CD4-positive, alpha-beta T cell (primary cell): ENCODE measurements at places on chromosomes 11 and 22. TPM values are rescaled to one million over a fixed set of nuclear protein-coding genes. Genes with fewer than 3 reads are reported as not detected.
A peak's percentile ranks its signal among the peaks of the same experiment; 100 is the strongest.

DNA sequence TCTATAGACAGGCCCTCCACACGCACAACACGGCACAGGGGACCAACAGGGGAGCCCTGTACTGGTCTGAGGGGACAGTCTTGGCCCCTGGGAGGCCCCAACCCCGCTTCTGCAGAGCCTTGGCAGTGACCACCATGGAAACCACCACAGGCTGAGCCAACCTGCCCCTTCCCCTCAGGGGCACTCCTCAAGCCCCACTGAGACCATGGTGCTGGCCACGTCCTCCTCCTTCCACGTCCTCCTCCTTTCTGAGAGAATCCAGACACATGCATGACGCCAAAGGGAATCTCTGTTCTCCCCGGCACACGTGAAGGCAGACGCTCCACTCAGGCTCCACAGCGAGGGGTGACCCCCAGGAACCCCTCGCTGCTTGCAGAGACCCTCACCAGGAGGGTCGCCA is 2.7 kb downstream of the BRD1 start:
- DNase-seq: no peak

DNA sequence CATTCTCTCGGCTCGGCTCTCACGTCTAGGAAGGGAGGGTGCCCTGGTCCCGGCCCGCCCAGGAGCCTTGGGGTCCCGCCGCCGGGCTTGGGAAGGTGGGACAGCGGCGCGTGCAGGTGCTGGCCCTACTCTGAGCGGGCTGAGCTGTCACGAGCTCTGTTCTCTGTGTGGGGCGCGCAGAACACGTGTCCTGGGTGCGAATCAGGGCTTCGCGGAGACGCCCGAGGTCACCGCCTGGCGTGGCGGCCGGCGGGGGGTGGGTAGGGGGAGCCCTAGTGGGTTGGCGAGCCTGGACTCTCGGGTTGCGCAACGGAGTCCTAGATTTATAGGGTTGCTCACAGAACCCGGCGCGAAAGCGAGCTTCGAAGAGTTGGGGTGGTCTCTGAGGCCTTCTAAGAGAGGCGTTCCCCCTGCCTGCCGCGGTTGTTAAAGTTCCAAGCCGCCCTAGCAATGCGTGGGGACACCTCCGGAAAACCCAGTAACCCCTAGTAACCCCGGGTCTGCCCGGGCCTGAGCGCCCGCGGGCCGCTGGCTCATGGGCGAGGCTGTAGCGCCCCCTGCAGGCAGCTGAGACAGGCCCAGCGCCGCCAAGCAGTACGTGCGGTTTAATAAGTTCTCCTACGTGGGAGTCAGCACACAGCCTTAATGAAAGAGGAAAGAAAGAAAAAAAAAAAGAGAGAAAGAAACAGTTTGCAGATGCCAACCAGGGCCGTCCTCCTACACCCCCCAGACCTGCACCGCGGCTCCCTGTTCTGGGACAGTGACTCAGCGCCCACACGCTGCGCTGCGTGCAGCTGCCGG is 2.7 kb downstream of the ADM start:
- DNase-seq: peak; percentile 71

DNA sequence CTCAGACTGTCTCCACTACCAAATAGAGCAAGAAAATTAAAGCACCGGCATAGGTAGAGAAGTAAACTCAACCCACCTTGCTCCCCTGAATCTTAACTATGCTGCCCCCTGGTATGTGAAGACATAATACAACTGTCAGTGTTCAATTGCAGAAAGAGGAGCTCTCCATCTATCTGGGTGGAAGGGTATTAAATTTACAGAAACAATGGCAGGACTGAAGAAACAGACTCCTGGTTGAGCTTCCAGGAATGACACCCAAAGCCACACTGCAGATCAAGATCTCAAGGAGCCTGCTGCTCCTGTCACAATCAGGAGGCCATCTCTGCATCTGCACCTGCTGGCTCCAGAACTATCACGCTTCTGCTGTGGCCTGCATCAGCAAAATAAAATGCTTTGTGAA is 132.1 kb upstream of the BMAL1 start:
- no peak for DNase-seq

DNA sequence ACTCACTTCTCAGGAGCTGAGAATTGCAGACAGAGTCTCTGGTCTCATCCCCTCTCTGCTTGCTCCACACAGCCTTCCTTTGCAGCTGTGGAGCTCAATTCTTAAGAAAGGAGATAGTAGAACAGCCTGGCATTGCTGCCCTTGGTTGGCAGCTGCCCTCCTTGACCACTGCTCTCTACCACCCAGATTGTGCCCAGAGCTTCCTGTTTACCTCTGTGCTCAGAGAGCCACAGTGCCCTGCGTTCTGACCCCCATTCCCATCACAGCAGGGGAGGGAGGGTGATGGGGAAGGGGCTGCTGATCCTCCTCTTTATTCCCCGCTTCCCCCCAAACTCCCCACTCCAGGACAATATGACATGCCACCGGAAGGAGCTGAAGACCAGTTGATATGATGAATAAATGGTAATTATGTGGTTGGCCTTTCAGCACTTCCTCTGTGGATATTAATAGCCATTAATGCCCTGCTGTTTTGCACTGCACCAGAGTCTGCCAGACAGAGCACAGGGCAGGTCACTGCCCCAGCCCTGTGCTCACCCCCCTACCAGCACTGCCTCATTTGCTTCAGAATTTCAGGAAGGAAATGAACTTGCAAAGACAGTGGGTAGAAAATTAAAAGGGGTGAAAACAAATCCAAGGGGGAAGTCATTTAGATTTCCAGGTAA is 426.8 kb upstream of the CADM1 start:
- DNase-seq: no peak

DNA sequence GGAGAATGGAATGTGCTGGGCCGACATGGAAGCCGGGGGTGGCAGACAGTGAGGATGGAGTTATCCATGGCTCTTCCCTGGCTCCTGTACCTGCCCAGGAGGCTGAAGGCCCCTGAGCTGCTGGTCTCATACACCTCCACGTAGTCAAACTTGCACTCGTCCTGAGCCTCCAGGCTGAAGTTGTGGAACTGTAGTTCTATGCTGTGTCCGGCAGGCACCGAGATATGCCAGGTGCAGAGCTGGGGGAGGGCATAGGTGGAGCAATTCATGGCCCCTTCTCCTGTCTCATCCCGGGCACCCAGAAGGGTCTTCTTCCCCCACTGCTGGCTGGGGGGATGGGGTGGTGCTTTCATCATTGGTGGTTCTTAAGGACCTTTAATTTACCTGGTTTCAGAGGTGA is 2.8 kb downstream of the MFRP start:
- DNase-seq: no peak

DNA sequence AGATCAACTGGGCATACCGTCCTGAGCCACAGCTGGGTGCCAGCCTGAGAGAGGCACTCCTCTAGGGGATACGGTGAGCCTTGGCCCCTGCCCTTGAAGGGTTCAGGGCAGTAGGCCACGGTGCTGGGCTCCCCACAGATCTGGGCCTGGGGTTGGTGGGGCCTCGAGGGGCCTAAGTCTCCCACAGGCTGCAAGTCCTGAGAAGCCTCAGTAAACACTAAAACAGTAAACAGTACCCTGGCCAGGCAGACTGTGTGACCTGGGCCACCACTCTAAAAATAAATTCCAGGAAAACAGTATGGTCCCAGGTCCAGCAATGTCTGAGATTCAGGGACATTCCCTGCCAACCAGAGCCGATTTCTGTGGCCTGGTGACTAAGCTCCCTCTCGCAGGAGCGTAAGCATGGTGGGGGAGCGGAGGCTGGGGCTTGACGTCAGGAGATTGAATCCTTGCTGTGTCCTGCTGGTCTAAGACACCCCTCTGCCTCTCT is 2.3 kb upstream of the RHOD start:
- no peak for DNase-seq

WBP2NL gene
- 0.38 TPM for total RNA-seq

ACR gene
- total RNA-seq: not detected
